Activated naive CD8-positive, alpha-beta T cell treated with anti-CD3 and anti-CD28 coated beads for 36 hours (primary cell): ENCODE measurements at places on chromosomes 3 and 15. TPM values are rescaled to one million over a fixed set of nuclear protein-coding genes. Genes with fewer than 3 reads are reported as not detected.

Gene SH2D7
- total RNA-seq, result not detected

Gene PLOD2
- total RNA-seq, result 1.3 TPM

Gene GRAMD2A
- total RNA-seq, result not detected

Gene PPP1R14D
- not detected for total RNA-seq

Gene FBLN2
- total RNA-seq, result 1.9 TPM

Gene PSMA4
- total RNA-seq, result 336 TPM

Gene TFDP2
- 28.1 TPM for total RNA-seq

Gene ALCAM
- 21.7 TPM for total RNA-seq

Gene OIP5
- 23.0 TPM for total RNA-seq

Gene RBMS3
- 1.6 TPM for total RNA-seq

Gene MEIS2
- not detected for total RNA-seq

Gene CELF6
- 0.16 TPM for total RNA-seq

Gene DGKG
- 0.58 TPM for total RNA-seq

Gene SAXO2
- 0.76 TPM for total RNA-seq

Gene RPL32
- 2,702 TPM for total RNA-seq

Gene CD47
- 84.7 TPM for total RNA-seq
